Central memory CD4-positive, alpha-beta T cell (primary cell): ENCODE measurements at places on chromosomes 7 and 10.

GRCh38 chr7:141709749-141710148, 1.6 kb downstream of the WEE2 start:
- DNase-seq, result no peak

- DNase-seq, result no peak
Observed at GRCh38 chr7:20218279-20218678, 1.1 kb upstream of the MACC1 start.

DNA sequence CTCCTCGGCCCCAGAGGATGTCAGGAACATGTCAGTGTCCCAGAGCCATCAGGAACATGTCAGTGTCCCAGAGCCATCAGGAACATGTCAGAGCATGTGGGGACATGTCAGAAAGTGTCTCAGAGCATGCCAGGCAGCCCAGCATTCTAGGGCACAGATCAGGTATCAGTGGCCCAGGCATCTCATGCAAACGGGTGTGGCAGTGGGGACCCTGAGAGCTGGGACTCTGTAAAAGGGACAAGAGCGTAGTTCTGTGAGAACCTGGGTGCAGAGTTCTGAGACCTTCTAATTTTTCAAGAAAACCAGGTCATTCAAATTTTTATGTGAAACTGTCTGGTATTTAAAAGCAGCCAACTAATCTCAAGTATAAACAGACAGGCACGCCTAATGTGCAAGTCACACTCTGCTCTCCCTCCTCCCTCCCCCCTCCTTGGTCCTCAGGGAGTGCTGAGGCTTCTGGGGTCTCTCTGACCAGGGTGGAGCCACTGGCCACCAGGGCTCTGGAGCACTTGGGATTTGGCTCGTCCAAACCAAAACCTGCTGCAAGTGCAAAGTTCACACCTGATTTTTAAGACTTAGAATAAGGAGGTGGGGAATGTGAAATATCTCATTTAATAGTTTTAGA, 64.6 kb downstream of the ALOX5 start:
- DNase-seq, result no peak

GRCh38 chr7:152588350-152588749, 87.6 kb downstream of the XRCC2 start:
- DNase-seq, result no peak

- DNase-seq, result no peak
Observed at GRCh38 chr10:78588194-78588811, 480.5 kb upstream of the ZMIZ1 start.

- DNase-seq, result no peak
Observed at GRCh38 chr10:91162050-91162494, 58.4 kb upstream of the PCGF5 start.

DNA sequence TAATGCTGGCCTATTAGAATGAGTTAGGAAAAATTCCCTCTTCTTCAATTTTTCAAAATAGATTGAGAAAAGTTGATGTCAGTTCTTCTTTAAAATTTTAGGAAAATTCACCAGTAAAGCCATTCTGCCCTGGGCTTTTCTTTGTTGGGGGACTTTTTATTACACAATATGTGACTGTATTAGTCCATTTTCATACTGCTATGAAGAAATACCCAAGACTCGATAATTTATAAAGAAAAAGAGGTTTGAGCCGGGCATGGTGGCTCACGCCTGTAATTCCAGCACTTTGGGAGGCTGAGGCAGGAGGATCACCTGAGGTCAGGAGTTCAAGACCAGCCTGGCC, 12.7 kb downstream of the TAS2R40 start:
- DNase-seq, result no peak

DNA sequence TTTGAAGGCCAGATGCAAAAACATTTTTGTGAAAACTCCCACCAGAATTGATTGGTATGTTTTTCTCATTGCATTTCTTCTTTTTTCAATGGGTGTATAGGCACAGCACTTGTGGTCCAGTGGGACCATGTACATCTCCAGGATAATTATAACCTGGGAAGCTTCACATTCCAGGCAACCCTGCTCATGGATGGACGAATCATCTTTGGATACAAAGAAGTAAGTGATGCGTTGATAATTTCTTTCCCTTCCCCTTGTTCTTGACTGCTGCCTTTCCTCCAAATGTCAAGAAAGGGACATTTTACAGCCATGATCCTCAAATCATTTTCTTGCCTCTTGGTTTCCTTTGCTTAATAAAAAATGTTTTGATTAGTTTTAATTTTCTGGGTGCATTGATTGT, 331.5 kb downstream of the PLXDC2 start:
- DNase-seq, result no peak

- no peak for DNase-seq
Observed at GRCh38 chr10:113430634-113431397, 122.0 kb upstream of the HABP2 start.

DNA sequence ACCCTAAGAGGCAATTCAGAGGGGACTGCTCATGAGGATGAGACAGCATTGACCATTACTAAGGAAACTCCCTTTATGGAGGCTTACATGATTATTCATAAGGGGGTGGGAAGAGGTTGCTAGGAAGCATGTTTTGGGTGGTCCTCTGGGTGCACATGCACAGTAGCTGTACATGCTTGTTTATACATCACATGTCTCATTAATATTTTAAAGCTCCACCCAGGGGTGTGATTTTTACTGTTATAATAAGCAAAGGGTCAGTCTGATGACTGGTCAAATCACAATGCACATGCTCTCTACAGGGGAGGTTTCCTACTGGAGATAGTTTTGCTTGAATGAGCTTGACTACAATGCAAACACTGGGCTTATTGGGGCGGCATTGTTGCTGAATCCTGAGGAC, 23.8 kb upstream of the PPP1R9A start:
- no peak for DNase-seq

DNA sequence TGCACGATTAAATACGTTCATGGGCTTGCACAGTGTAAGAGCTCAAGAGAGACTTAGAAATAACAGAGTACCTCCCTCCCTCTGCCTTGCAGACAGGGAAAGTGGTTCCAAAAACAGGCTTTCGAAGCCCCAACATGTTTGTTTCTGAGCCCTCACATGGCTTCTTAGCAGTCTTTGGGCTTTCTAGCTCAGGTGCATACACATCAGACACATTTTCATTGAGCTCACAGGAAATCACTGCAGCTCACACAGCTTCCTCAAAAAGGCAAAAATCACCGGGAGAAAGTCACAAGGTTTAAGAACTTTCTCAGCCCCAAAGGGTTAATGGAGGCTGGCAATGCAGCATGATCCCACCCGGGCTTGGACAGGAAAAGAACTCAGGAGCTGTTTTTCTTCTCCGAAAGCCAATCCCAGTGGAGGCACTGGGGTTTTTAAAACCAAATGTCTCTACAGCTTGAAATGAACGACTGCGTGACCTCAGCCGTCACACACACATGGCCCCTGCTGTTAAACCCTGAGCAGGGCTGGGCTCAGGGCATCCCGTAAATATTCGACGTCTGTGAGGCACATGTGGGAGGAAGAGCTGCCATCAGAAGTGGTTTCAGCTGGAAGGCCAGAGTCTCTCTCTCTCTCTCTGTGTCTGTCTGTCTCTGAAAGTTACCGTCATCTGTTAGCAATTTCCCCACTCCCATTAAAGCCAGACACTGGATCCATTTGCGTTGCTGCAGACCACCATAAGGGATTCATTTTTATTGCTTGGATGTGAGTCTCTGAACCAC, 69.7 kb downstream of the CALML3 start:
- no peak for DNase-seq

DNA sequence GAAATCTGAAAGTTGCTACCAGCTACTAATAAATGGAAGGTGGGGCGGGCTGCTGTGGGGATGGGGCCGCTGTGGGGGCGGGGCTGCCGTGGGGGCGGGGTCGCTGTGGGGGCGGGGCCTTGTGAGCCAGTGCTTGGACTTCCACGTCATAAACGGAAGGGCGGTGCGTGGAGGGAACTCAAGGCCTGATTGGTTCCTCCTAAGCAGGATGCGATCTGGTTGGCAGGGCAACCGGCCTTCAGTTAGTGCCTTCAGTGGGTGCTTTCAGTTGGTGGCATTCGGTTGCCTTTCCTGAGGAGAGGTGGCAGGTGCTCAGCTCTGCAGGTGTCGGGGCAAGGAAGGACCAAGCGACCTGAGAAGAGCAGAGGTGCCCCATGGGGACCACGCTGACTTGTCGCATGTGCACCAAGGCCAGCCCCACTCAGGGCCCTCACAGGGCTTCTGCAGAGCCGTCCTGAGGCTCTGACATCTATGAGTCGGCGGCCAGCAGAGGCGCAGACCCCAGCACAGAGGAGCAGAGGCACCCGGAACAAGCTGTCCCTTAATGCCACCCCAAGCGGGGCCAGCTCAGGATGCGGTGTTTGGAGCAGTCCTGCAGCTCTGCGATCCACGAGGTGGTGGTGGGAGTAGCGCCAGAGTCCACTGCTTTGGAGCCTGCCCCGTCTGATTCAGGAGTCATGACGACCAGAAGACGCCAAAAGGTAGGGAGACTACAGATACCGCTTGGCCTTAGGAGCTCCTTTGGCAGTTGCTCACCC, 54.4 kb upstream of the PDSS1 start:
- no peak for DNase-seq

GRCh38 chr7:94324380-94325121, 70.1 kb upstream of the COL1A2 start:
- no peak for DNase-seq

DNA sequence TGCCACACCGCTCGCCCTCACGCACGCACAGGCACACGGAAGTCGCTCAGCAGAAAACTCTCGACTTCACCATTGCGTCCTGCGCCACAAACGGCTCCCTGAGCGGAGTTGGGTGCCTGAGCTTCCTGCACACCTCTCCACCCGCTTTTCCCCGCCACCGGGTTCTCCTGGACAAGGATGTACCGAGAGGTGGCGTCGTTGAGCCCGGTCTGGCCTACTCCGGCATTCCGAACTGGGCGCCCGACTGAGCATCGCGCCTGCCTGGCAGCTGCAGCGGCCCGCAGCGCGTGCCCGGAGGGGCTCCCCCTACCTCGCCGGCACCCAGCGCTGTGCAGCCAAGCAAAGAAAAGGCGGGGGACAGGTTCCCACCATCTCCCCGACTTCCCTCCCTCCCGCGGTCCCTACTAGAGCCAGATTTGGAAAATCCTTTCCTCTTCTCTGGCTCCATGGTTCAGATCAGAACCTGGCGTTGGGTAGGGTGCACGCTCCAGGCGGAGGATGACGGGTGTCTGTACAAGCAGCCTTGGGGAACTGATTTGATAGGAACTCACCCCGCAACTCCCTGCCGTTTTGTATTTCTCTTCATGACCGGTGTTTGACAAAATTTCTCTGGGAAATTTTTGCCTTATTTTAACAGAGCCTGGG, 1.7 kb downstream of the SORCS3 start:
- no peak for DNase-seq

DNA sequence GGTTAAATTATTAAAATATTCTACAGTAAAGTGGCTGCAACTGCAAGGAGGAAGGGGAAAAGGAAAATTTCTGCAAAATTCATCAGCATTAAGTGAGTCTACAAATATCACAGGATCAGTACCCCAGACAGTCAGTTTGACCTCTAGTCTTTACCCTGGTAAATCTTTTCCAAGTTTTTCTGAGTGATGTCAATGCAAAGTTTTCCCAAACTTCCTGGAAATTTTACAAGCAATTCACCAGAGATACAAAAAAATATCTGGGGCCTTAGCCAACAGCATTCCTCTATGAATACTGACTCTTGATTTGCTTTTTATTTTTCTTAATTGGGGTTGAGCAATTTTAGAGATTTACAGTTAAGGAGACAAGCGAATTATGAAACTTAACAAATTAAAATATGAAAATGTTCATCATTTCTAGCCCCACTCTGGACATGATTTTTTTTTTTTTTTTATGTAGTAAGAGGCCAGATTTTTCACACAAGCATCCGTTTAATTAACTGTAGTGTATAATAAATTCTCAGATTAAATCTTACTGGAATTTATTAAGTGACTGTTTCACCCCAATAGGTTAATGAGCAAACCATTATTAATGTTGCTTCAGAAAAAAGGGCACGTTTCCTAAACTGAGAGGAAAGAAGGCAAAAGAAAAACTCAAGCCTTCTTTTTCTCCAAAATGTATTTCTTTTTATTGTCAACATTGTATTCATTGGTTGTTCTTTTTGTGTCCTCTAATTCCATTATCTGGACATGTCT, 539.5 kb upstream of the FZD8 start:
- no peak for DNase-seq

GRCh38 chr7:112930787-112931186, 140.6 kb upstream of the TMEM168 start:
- DNase-seq, result no peak

- no peak for DNase-seq
Observed at GRCh38 chr10:132170561-132171361, 16.0 kb upstream of the DPYSL4 start.

DNA sequence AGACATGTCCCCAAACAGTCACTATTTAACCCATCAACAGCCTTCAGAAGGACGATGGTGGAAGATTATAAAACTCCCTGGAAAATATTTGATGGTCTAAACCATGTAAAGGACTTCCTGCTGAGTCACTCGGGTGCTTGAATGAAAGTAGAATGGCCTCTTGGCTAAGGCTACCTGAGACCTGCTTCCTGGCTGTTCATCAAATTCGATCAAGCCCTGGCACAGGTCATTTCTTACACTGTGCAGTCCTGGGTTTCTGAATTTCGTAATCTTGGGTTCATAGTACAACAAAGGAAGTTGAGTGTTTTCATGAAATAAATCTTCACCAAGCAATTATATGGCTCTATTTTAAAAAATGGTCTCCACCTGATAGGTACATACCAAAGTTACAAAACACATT, 260.3 kb upstream of the RNF32 start:
- no peak for DNase-seq

GRCh38 chr7:52085610-52086009, 769.0 kb upstream of the COBL start:
- DNase-seq, result no peak

- DNase-seq, result no peak
Observed at GRCh38 chr7:74364061-74364460, 74.9 kb downstream of the CLIP2 start.

DNA sequence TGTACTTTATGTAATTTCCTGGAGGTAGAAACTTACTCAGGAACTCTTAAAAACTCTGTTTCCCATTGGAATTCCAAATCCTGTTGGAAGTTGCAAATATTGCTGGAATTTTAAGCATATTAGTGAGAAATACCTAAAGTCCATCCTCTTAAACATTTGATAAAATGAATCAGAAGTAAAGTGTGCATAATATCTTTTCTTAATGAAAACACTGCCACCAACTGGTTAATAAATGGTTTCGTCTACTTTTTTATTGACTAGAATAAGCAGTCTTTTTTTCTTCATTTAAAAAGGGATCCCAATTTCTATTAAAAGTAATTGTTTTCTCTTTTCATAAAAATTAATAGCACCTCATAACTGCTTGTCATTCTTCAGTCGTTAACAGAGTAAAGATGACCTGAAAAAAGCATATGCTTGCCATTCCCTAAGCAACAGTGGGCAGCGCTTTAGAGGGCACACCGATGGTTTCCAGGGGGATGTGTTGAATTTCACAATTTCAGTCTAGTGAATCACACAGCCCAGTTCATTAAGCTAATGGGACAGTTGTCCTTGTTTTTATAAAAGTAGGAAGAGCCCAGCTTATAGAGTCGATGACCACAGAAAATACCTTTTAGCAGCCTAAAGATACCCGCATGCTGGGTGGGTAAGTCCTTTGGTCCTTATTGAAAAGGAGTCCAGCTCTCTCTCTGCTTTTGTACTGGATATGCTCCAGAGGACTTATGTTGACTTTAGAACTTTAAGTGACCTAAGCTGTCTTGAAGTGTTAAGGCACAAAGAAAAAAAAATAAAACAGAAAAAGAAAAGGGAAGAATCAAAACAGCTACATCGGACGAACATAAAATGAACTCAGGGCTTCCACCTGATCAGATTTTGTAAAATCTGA, 28.5 kb downstream of the NPS start:
- no peak for DNase-seq

- DNase-seq, result no peak
Observed at GRCh38 chr7:116970238-116970910, 17.1 kb downstream of the ST7 start.

- DNase-seq, result no peak
Observed at GRCh38 chr10:92187101-92187500, 103.8 kb downstream of the CPEB3 start.
